ENCODE measurements at places on chromosomes 6 and 20. TPM values are rescaled to one million over a fixed set of nuclear protein-coding genes. Genes with fewer than 3 reads are reported as not detected.

The HS3ST5 gene
- total RNA-seq = not detected

The DUSP15 gene
- total RNA-seq = not detected

The POM121L2 gene
- not detected for total RNA-seq

The MYCT1 gene
- total RNA-seq = not detected

The OPRL1 gene
- 1.6 TPM for total RNA-seq

Data from activated CD4-positive, alpha-beta T cell treated with anti-CD3 and anti-CD28 coated beads, Interleukin-2, amount 10 ng/mL, durations not matched to agents 7 days and 5 days (primary cell).